ENCODE measurements at places on chromosomes 2 and 18.

- no peak for DNase-seq
These were observed 757.7 kb upstream of the ID2 start for GRCh38 chr2:7924023-7924762.

GRCh38 chr18:43819873-43820272 is 542.6 kb upstream of the SYT4 start:
- DNase-seq, result no peak

DNA sequence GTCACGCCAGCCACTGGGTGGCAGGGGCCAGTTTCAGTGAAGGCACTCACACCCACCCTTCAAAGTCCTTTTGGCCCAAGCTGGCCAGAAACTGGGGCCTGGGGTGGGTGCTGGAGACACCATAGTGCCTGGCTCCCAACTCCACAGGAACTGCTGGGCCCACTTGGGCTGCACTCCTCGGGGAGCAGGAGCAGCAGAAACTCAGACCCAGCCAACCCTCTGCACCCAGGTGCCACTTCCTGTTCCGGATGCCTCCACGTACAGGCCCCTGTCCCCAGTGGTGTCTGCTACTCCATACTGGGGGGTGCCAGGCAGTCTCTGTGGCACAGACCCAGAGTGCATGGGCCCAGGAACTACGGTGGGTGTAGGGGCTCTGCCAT is 42.5 kb upstream of the ZNF519 start:
- no peak for DNase-seq

- no peak for DNase-seq
These were observed 107.7 kb downstream of the NFATC1 start for GRCh38 chr18:79503406-79503805.

GRCh38 chr18:25289001-25289631 is 62.9 kb downstream of the ZNF521 start:
- DNase-seq, result no peak

DNA sequence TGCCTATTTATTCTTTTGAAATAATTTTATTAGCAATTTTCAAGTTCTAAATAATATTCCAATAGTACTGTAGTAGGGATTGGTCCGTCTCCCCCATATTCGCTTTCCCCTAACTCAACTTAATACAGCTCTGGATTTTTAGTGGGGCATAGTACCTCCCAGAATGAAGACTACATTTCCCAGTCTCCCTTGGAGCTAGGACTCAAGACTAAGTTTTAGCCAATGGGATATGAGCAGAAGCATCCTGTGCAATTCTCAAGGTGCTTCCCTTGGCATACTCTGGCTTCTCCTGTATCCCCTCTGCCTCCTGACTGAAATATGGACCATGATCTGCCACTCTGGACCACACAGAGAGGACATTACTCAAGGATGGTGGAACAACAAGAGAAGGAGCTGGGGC is 24.1 kb downstream of the ST3GAL5 start:
- no peak for DNase-seq

DNA sequence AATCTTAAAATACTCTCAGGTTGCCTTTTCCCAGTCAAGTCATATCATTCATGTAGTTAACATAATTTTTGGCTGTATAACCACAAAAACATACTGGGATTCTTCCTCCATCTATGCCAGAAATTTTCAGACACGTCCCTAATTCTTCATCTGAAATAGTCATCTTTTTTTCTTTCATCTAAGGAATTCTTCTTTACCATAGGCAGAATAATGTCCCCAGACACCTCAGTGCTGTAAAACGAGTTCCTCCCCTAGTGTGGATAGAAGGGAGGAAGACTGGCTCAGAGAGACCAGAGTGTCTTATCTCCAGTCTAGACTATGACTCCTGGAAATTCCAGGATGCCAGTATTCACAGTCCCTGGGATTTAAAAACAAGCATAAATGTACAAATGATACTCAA is 127.8 kb downstream of the MREG start:
- no peak for DNase-seq

GRCh38 chr2:224584111-224584784 is 915 bp downstream of the CUL3 start:
- DNase-seq, result no peak

DNA sequence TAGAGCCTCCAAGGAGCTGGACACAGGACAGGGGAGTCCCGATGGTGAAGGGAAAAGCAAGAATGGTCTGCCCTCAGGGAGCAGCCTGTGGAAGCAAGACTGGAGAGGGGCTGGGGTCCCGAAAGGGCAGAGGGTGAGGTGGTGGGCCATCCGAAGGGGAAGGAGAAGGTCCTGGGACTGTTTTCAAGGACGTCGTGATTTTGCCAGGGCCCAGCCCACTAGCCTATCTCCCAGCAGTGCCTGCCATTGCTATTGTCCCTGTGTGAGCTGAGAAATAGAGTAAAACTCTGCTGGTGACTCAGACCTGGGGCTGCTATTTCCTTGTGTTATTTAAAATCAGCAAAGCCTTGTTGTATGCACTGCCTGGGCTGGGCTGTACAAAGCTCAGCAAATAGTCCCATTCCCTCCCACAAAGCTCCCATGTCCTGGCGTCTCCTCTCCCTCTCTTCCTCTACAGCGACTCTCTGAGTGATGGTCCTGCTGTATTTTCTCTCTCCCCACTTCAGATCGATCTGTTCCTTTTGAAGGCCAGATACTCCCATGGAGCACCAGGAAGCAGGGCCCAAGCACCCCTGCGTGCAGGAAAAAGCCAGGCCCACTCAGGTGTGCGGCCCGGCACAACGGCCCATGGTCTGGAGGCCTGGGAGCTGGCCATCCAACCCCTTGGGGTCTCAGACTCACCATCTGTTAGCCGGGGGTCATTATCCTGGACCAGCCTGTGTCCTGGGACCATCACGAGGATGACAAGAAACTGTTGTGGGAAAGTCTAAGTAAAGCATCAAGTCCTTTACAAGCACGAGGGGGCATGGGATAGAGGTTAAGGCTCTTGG is 65.0 kb upstream of the OTOF start:
- DNase-seq, result no peak

- no peak for DNase-seq
These were observed 14.6 kb downstream of the TTR start for GRCh38 chr18:31606265-31606664.

DNA sequence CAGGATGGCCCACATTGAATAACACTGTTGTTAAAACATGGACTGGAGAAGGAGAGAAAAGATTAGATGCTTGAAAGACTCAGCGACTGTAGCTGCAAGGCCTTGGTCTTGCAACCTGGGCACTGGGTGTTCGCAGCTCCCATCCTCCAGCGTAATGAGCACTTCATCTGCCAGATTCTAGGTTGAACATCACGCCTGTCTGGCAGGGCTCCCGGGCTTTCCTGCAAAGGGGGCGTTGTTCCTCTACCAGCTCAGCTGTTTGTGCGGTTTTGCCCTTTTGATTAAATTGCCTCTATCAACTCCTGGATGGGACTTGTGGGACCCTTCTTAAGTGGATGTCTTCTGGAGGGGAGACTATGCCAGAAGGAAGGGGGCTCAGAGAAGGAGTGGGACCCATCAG is 215.4 kb downstream of the KLHL29 start:
- DNase-seq, result no peak

GRCh38 chr2:31933066-31933465 is 77.7 kb downstream of the MEMO1 start:
- DNase-seq, result no peak

DNA sequence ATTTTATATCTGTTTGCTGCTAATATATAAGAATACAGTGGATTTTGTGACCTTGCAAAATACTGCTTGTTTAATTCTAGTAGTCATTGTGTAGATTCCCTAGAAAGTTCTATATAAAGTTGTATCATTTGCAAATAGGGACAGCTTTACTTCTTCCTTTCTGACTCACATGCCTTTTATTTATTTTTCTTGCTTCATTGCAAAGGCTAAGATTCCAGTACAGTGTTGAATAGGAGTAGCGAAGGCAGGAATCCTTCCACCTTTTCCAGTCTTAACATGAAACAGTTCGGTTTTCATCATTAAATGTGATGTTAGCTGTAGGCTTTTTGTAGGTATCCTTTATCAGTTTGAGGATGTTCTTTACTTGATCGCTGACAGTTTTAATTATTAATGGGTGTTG is 58.1 kb downstream of the DGKD start:
- no peak for DNase-seq

GRCh38 chr2:58313926-58314325 is 72.8 kb upstream of the FANCL start:
- no peak for DNase-seq

- DNase-seq, result no peak
These were observed 58.8 kb downstream of the PRKRA start for GRCh38 chr2:178392215-178392614.

DNA sequence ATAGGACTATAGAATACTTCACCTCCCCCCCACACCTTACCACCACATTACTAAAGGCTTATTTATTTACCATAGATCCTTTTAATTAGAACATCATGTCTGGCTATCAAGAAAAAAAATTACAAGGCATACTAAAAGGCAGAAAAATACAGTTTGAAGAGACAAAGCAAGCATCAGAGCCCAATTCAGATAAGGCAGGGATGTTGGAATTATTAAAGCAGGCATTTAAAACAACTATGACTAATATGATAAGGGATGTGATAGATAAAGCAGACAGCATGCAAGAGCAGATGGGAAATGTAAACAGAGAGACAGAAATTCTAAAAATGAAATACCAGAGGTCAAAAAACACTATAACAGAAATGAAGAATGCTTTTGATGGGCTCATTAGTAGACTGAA is 55.4 kb upstream of the SMIM21 start:
- DNase-seq, result no peak

DNA sequence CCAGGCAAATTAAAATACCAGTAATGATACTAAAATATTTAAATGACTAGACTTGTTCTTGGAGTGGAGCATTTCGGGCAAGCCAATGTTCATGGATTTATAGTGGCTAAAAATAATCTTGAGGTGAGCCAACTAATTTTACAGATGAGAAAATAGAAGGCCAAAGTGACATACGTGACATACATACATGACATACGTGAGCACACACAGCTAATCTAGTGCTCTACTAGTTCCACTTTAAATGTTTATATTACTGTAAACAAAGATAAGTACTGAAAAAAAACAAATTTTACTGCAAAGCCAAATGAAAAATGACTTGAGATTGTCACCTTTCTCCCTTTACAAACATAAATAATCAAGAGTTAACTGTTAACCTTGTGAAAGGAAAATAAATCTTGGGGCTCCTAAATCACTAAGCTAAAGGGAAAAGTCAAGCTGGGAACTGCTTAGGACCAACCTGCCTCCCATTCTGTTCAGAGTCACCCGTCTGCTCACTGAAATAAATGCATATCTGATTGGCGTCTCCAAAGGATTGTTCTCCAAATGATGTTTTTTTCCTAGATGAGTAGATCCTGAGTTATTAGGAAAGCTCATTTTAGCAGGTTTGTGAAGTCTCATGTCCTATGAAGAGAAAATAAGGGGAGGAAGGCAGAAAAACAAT is 96.7 kb downstream of the PMS1 start:
- no peak for DNase-seq

- DNase-seq, result no peak
These were observed 32.8 kb downstream of the TTC32 start for GRCh38 chr2:19868701-19869580.

DNA sequence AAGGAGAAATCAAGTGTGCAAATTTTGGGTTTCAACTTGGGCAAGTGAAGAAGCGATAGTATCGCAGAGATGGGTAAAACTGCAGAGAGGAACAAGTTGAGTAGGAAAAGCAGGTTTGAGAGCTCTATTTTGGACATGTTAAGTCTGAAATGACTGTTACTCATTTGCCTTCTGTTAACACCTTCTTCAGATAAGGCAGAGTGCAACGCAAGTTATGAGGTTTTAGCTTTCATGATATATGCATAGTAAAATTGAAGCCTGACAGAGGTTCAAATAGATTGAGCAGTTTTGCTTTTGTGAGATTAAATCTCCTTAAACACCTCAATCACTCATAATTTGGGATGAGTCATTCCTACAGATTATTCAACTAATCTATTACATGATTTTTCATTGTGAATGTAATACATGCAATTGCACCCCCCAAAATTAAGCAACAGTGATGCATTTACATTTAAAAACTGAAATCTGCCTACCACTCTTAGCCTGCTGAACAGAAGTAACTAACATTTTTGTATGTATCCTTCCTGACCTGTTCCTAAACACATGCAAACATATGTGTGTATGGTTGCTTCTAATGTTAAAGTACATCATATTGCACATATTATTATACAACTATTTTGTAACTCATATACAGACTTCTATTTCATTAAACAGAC is 575.4 kb downstream of the ARHGAP15 start:
- DNase-seq, result no peak

DNA sequence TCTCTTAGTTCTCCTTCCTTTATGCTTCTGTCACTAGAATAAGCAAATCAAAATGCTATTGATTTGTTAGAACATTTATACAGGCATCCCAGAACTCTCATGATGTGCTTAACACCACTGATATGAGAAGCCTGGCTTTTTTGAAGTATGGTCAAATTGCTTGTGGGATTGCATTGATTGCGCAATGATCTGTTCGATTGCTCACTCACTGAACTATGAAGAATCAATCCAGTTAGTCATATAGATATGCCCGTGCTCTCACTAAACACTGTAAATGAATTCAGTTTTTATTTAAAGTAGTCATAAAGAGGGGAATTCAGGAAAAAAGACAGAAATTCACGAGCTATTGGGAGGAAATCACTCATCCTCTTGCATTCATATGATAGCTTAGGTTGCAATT is 1237.8 kb downstream of the SUCLG1 start:
- DNase-seq, result no peak

All from SK-N-DZ (cell line).